SJSA1 (cell line): ENCODE measurements at places on chromosomes 6 and 20. TPM values are rescaled to one million over a fixed set of nuclear protein-coding genes. Genes with fewer than 3 reads are reported as not detected.

DNA sequence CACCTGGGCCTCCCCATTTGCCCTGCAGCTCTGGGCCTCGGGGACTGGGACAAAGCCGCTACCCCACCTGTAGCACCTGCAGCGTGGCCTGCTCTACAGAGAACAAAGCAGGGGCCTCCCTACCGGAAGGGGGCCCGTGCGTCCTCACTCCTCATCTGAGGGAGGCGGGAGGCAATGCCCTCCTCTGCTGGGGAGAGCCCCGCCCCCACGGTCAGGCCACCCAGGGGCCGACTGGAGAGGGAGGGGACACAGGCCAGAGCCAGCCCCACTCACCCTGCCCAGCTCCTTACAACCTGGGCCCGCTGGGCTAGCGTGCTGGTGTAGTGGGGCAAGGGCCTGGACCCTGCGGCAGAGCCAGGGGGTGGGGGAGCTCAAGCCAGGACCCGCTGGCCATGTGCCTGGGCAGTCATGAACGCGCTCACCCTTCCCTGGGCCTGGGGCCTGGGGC is 8.0 kb downstream of the LAMA5 start:
- DNase-seq: peak; percentile 38

GRCh38 chr6:107124934-107125348 is 9.6 kb upstream of the BEND3 start:
- no peak for DNase-seq

GRCh38 chr6:169231790-169232506 is 21.7 kb downstream of the THBS2 start:
- no peak for DNase-seq

DNA sequence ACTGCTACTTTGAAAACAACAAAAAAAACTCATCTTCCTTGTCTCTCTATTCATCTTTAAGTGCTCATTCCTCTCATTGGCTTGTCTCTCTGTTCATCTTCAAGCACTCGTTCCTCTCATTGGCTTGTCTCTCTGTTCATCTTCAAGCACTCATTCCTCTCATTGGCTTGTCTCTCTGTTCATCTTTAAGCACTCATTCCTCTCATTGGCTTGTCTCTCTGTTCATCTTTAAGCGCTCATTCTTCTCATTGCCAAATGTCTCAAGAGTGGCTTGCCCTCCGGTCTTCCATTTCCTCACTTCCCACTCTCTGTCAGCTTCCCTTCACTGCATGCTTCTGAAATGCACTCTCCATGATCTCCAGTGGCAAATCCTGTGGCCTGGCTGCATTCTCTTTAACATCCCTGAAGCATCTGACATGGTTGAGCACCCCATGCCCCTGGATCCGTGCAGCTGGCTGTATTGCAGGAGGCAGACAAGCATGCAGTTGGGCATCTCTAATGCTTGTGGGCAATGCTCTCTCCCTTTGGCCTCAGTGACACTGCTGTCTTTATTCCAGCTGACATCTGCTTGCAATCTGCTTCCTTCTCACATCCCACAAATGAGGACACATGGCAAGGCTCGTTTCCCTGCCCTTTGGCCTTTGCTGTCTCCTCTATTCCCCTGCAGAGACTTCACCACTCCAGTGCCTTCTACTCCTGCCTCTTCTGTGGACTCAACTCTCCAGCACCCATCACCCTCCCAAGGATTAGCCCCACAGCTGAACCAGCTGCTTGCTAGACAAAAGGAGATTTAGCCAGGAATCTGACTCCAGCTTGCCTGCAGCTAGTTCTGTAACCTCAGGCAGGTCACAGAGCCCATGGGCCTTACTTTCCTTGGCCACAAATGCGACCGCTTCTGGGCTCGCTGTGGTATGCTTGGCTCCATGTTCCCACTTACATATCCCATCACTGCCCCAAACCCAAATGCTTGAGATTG is 143.2 kb upstream of the SNX9 start:
- DNase-seq: no peak

Gene ID4
- total RNA-seq: 13.6 and 19.6 TPM in 2 replicates

GRCh38 chr6:145587334-145587733 is 148.0 kb downstream of the EPM2A start:
- no peak for DNase-seq

Gene APOBEC2
- not detected in 2 replicates for total RNA-seq

- no peak for DNase-seq
Measured at GRCh38 chr6:96576221-96576620, 13.3 kb downstream of the FHL5 start.

DNA sequence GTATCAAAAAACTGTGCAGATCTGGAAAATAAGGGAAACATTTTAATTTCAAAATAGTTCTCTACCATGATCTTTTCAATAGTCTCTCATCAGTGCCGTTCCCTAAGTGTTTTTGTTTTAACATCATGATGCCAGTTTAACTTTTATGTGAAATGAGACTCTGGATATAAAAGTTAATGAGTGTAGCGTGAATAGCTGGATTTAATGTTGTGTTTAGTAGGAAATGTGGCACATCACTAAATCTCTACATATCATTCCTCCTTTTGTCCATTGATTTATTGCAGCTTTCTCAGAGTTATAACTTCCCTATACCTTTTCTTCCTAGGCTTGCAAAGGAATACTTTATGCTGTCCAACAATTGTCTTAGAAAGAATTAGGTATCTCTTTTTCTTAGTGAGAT is 81.4 kb upstream of the SCGN start:
- no peak for DNase-seq

DNA sequence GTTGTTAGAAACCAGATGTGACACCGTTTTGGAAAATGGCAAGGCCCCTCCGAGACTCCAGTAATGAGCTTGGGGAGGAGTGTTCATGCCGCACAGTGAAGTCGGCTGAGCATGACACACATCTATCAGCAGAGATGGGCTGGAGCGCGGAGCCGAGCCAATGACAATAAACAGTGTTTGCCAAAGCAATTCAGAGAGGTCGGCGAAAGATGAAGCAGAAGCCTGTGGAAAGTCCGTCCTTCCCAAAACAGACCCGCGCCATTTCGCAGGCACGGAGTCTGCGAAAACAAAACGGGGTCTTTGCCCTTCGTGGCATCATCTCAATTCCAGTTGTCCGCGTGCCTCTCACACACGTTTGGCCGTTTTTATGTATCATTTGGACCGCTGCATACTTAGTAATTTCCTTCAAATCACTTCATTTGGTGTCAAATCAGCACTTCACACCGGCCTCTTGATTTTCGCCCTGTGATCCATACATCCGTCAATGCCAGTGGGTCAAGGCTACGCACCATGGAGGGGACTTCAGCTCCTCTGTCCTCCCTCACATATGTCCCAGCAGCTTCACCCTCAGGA is 71.3 kb downstream of the SULF2 start:
- peak; percentile 48 for DNase-seq

GRCh38 chr6:14858808-14859207 is 387.1 kb upstream of the JARID2 start:
- no peak for DNase-seq

Gene RGS17
- total RNA-seq: 0.37 and 1.3 TPM in 2 replicates

Gene KCNB1
- 0.05 TPM in 1 of 2 replicates, not detected in the other for total RNA-seq

DNA sequence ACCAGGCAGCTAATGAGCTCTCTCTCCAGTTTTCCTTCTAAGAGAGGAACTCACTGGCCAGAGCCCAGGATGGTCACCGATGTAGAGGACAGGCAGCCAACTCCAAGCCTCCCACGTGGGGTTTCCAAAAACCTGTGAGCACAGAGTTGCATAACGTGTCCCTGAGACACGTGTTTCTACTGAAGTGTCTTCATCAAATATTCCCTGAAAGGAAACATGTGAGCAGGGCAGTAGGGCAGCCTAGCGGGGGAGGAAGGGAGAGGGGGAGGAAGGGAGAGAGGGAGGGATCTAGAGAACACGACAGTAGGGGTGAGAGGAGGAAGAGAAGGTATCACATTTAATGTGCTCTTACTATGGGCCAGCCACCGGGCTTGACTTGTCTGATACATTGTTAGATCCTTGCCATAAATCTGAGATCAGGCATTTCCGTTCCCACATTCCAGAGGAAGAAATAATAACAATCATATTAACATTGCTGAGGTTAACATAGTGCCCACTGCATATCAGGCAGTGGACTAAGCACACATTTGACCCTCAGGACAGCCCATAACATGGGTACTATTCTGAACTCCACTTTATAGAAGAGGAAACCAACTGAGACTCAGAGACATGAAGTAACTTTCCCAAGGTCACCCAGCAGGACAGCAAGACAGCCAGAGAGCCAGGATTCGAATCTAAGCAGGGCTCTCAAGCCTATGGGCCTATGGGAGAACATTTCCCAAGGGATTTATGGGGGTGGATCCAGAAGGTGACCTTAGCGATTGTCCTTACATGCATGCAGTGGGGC is 4.5 kb upstream of the SYS1 start:
- peak; percentile 72 for DNase-seq

DNA sequence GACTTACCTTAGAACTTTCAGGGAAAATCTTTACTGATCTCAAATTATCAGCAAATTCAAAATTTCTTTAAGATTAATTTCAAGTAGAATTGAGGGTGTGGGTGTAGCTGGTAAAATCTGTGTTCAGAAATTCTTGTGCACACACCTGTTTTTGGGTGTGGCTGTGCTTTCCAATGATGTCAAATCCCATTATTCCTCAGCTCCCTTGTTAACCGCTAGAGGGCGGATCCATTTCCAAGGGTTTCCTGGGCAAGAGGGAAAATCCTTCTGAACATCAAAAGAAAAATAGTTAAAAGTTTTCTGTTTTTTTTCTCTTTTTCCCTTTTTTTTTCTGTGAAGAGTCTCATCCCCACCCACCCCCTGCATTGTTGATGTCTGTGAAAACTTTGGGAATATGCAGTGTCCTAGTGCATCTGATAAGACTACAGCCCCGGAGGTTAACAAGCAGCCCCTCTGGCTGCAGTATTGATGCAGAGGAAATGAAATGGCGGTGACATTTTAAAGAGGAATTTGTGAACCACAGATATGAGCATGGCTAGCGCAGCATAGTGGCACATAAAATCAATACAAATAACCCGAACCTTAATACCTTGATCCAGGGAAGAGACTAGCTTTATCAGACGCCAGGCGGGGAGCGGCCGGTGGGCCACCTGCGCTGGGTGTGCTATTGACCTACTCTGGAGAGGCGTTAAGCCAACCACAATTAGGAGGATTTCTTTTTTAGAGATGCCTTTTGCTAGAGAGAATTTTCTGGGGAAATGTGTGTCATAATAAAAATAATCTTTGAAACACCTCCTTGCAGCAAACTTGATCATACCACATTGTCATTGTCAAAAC is 130.9 kb downstream of the FOXA2 start:
- DNase-seq: no peak

Gene EYA4
- 0.05 TPM in 1 of 2 replicates, not detected in the other for total RNA-seq

DNA sequence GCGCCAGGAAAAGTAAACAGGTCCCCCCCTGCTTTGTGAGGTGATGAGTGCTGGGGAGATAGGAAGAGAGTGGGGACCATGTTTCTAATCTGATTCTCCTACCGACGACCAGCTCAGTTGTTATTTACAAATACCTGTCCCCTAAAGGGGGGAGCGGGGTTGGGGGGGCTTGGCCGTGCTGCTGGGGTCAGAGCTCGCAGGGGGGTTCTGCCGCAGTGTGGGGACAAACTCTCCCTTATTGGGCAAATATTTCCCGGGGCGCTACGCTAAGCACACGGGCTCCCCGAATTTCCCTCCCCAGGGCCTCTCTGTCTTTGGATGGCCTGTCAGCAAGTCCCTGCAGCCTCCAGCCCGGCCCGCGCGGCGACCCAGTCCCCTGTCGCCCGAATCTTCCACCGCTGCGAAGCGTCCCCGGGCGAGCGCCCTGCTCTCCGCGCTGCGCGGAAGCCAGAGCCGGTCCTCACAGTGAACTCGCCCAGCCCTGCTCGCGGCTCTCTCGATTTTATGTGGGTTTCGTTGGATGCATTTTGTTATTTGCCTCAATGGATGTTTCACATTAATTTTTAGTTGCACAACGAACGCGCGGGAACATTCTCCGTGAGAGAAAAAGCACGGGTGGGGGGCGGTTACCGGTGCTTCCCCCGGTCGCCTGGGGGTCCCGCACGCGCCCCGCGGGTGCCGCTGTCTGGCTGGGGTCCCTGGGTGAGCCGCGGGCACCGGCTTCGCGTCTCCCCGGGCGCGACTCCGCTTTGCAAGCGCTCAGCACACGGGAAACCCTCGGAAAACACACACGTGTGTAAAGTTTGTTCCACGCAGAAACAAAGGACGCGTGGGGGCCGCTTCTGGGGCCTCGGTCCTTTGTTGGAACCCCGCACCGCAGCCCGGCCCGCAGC is 1.5 kb upstream of the STX16 start:
- no peak for DNase-seq

DNA sequence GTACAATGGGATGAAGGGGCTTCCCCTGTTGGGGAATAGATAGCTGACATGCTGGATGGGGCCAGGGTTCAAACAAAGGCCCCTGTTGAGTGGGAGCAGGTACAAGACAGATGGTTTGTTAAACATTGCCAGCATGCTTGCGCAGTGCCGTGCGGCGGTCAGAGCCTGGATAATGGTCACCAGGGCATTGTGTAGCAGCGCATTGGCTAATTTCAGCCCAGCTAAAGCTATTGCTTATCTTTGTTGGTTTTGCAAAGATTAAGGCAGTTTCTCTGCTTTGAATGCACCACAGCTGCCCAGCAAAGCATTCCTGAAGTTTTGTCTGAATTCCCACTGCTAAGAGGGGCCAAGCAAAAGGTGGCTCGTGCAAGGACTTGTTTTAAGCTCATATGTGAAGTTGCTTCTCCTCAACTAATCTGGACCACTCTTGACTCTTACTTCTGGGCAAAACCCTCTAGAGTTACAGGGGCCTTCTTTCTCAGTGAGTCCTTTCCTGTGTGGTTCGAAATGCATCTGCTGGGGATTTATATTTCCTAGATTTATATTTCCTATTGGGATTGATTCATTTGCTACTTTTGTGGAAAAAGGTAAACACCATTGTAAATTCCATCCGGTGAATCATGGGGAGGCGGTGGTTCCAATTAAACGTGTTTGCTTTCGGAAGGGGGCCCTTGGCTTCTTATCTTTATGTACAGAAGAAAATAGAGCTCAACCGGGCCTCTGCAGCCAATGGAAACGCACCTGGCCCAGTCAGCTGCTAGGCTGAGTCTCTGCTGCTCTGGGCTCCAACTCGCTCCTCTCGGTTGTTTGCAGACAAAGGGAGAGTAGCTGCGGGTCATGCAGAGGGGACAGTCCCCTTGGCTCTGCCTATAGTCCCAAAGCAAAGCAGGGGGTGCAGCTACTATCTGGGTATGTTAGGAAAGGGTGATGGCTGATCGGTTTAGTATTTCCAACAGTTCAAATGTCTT is 72.1 kb downstream of the FOXA2 start:
- peak; percentile 58 for DNase-seq

DNA sequence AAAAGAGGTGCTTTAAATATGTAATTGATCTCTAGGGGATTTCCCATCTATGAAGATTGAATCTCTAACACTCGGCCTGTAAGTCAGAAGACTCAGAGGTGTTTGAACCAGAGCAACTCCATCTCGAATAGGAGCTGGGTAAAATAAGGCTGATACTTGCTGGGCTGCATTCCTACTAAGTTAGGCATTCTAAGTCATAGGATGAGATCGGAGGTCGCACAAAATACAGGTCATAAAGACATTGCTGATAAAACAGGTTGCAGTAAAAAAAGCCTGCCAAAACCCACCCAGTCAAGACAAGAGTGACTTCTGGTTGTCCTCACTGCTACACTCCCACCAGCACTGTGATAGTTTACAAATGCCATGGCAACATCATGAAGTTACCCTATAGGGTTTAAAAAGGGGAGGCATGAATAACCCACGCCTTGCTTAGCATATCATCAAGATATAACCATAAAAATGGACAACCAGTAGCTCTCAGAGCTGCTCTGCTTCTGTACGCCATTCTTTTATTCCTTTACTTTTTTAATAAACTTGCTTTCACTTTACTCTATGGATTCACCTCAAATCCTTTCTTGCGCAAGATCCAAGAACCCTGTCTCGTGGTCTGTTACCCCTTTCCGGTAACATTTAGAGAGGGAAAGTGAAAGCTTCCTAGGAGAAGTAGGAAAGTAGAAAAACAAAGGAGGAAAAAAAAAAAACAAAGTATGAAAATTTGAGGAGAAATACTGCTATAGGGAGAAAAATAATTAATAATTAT is 129.7 kb upstream of the PHACTR1 start:
- DNase-seq: no peak

GRCh38 chr6:41157323-41157722 is 3.2 kb upstream of the TREML1 start:
- no peak for DNase-seq
